Caudate nucleus (tissue), 63 donors: ENCODE measurements at places on chromosomes 3 and 15.

DNA sequence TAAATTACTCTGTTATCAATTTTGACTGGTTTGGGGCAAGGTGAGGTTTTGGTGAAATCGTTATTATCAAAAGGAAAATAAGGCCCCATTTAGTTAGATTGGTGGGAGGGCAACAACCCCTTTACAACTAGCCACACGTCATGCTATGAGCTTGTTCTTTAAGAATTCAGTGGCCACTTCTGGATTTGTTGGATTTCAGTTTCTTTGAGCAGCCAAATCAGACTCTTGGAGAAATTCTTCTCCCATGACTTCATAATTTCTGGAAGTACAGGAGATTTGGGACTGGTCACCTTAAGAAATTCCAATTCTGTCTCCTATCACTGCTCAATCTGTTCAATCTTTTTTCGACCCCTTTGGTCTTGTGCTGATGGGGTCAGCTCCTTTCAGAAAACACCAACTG lies 14.8 kb upstream of the WNT5A start:
- DNase-seq, result no peak

DNA sequence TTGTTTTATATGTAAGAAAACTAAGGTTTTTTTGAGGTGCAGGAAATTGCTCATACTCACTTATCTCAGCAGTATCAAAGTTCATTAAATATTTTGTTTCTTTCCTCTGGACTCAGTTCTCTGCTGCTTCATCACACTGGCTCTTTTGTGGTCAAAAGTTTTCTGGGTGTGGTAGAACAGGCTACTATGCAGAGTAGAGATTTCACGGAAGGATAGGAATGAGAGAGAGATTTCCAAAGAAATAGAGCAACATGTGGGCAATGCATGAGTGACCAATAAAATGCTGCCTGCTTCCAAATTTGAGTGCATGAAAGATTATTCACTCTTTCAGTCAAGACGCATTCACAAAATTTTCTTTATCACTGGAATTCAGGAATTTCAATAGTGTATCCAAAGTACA lies 577.3 kb upstream of the SEMA6D start:
- DNase-seq, result no peak

GRCh38 chr15:26804063-26804804 lies 31.4 kb upstream of the GABRB3 start:
- DNase-seq, result no peak

DNA sequence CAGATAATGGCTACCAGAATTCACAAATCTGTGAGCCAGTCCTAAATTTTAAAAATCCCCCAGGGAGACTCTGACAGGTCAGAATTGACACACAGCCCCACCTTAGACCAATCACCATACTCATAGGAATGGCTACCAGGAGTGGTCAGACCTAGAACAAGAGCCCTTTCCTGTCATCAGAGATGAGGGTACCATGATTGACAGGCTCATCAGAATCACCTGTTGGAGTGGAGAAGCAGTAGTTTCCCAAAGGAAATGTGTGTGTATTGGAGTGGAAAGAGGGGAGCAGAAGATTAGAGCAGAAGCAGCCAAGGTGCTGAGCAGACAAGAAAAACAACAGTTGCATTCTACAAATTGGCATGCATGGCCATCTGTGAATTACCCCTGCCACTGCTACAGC lies 27.0 kb upstream of the SSR3 start:
- DNase-seq, result no peak

GRCh38 chr3:13506680-13507079 lies 26.6 kb downstream of the HDAC11 start:
- no peak for DNase-seq

- DNase-seq, result no peak
Measured at GRCh38 chr15:49692514-49693090, 71.8 kb downstream of the DTWD1 start.

DNA sequence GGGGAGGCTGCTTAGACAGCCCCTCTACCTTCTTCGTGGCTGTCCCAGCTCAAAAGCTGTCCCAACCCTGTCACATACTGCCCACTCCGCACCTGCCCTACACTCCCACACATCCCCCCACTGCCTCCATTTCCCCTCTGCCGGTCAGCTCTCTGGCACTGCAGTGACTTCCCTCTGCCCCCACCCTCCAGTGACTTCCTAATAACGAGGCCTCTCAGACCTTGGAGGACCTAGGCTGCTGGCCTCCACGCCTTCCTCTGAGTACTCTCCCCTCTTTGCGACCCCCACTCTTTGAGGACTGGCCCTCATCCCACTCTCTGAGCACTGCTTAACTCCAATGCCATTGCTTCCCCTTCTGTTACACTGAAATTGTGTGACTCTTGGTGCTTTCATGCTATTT lies 45.3 kb downstream of the KY start:
- no peak for DNase-seq

DNA sequence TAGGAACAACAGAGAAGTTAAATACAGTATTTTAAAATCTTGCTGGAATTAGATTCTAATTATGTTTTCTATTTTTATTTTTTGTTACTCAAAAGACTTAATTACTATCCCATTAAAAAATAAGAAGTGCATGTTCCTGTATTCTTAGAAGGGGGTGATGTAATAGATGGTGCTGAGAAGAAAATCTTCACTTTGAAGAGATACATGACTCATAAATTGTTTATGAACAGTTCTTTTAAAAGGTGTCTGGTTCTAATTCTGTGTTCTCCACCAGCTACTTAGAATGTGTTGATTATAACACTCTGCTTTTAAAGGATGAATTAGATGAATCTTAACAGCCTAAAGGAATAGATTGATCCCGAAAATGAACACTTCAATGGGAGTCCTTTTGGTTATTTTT lies 8.2 kb downstream of the RCN2 start:
- no peak for DNase-seq

GRCh38 chr15:37693926-37694325 lies 240.5 kb upstream of the TMCO5A start:
- DNase-seq, result no peak

GRCh38 chr3:119329551-119329950 lies 35.4 kb downstream of the ARHGAP31 start:
- peak; percentile 11 for DNase-seq

GRCh38 chr3:138451595-138452162 lies 17.3 kb downstream of the ESYT3 start:
- DNase-seq, result no peak

- DNase-seq, result no peak
Measured at GRCh38 chr3:4800595-4800994, 178.6 kb upstream of the BHLHE40 start.
